Mucosa of gallbladder (tissue), 1 donor: ENCODE measurements at places on chromosomes 2 and 18. TPM values are rescaled to one million over a fixed set of nuclear protein-coding genes. Genes with fewer than 3 reads are reported as not detected.

NEURL3 gene
- 3.7 TPM for total RNA-seq

MC4R gene
- total RNA-seq, result not detected

LIMS4 gene
- total RNA-seq, result 2.8 TPM

COL5A2 gene
- 30.8 TPM for total RNA-seq

CD8B gene
- 4.1 TPM for total RNA-seq

RIT2 gene
- total RNA-seq, result not detected

MSTN gene
- 0.23 TPM for total RNA-seq

PFN4 gene
- total RNA-seq, result 0.35 TPM

AMER3 gene
- 0.03 TPM for total RNA-seq

DLX1 gene
- total RNA-seq, result 0.46 TPM

ABCG5 gene
- 3.1 TPM for total RNA-seq

THUMPD2 gene
- total RNA-seq, result 6.2 TPM

CNNM4 gene
- 14.1 TPM for total RNA-seq

GTF2A1L gene
- total RNA-seq, result 6.2 TPM

GLI2 gene
- total RNA-seq, result 9.2 TPM

REG1B gene
- total RNA-seq, result 8.1 TPM

FEV gene
- total RNA-seq, result not detected

CAPN14 gene
- total RNA-seq, result 0.14 TPM

EGR4 gene
- total RNA-seq, result not detected

ALPI gene
- total RNA-seq, result 1.0 TPM

CNTNAP5 gene
- 31.7 TPM for total RNA-seq

ANKRD53 gene
- 2.9 TPM for total RNA-seq

ZDBF2 gene
- total RNA-seq, result 8.7 TPM

ONECUT2 gene
- total RNA-seq, result 173 TPM

ACVR1C gene
- total RNA-seq, result 0.58 TPM

VIL1 gene
- total RNA-seq, result 328 TPM

SLC35G4 gene
- not detected for total RNA-seq

ANKRD30B gene
- not detected for total RNA-seq

IL1F10 gene
- not detected for total RNA-seq

THSD7B gene
- 0.75 TPM for total RNA-seq

CEBPZ gene
- 29.2 TPM for total RNA-seq

FBLN7 gene
- 2.9 TPM for total RNA-seq

MAP2 gene
- total RNA-seq, result 43.9 TPM

IL36G gene
- total RNA-seq, result not detected

COLEC12 gene
- total RNA-seq, result 4.9 TPM

RGPD3 gene
- 0.14 TPM for total RNA-seq

CXCR2 gene
- 0.69 TPM for total RNA-seq

RFTN2 gene
- 5.5 TPM for total RNA-seq
